WTC11 (cell line): ENCODE measurements at places on chromosomes 1 and 21. TPM values are rescaled to one million over a fixed set of nuclear protein-coding genes. Genes with fewer than 3 reads are reported as not detected.

Gene KRTAP21-2
- not detected in 3 replicates for total RNA-seq

DNA sequence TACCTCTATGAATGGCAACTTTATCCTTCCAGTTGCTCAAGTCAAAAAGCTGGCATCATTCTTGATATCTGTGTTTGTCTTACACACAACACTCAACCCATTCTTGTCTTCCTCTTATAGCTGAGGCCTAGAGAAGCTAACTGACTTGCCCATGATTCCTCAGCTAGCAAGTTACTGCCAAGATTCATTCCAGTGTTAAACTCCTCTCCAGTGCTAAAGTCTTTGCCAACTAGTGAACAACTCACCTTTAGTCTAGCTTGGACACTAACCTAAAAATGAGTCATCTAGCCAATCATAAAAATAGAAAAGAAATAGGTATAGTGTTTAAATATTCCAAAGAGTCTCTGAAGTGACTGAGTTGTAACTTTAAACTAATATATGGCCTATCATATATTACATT is 45.6 kb upstream of the RGS2 start:
- H3K4me3 ChIP-seq, result no peak overlapping the region
- no peaks in the 10 kb centered on the region for H3K27me3 ChIP-seq
- DNase-seq, result no peak
- peaks cover 14% of the 10 kb centered on the region for H3K4me1 ChIP-seq
- peaks cover 7% of the 10 kb centered on the region; the same call in 1 of the 2 replicates for H3K36me3 ChIP-seq
- no peak overlapping the region for H3K27ac ChIP-seq

DNA sequence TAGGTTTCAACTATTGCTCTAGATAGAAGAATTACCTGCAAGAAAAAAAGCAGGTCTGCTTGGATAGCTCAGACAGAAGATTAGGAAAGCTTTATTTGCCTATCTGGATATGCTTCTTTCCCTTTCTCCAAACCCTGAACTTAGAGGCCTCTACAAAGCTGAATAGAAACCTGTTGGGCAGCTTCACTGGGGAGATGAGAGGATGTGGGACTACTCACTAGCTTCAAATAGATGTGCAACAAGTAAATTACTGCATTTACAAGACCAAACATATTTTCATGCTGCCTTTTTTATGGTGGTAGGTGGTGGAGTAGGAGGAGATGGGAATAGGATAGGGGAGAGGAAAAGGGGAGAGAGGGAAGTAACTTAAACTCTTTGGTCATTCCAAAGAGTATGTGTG is 6.4 kb downstream of the CLCA2 start:
- H3K27me3 ChIP-seq, result no peaks in the 10 kb centered on the region
- H3K27ac ChIP-seq, result no peak overlapping the region
- H3K36me3 ChIP-seq, result no peaks in the 10 kb centered on the region
- H3K4me1 ChIP-seq, result no peaks in the 10 kb centered on the region
- H3K4me3 ChIP-seq, result no peak overlapping the region
- DNase-seq, result no peak

DNA sequence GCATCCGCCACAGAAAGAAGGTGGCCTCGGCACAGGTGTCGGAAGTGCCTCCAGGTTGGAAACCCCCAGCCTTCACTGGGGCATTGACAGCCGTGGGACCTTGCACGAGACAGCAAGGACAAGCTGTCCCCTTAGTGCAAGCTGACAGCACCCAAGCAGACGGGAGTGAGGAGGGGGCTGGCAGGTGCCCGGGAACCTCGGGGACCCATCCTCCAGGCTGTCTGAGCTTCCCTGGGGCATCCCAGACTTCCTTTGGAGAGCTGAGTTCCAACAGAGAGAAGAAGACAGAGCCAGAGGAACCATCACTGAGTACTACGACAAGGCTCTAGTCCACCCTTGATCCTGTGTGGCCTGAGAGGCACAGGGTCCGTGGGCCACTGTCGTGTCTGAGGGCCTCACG is 100.6 kb upstream of the RAB4A start:
- no peak overlapping the region for H3K4me3 ChIP-seq
- no peak for DNase-seq
- peaks cover 26% of the 10 kb centered on the region for H3K4me1 ChIP-seq
- peaks cover 6% of the 10 kb centered on the region; the same call in 1 of the 2 replicates for H3K36me3 ChIP-seq
- H3K27ac ChIP-seq, result no peak overlapping the region
- no peaks in the 10 kb centered on the region; the same call in none of the 2 replicates for H3K27me3 ChIP-seq

Gene TRNP1
- total RNA-seq, result 37.6 to 51.4 TPM (median 49.4 TPM) in 3 replicates

GRCh38 chr1:6646499-6647148 is 22.0 kb downstream of the THAP3 start:
- H3K27me3 ChIP-seq, result no peaks in the 10 kb centered on the region
- H3K27ac ChIP-seq, result peak overlapping the region; percentile 71
- DNase-seq, result peak; percentile 27
- peaks cover 46% of the 10 kb centered on the region for H3K36me3 ChIP-seq
- H3K4me3 ChIP-seq, result no peak overlapping the region

DNA sequence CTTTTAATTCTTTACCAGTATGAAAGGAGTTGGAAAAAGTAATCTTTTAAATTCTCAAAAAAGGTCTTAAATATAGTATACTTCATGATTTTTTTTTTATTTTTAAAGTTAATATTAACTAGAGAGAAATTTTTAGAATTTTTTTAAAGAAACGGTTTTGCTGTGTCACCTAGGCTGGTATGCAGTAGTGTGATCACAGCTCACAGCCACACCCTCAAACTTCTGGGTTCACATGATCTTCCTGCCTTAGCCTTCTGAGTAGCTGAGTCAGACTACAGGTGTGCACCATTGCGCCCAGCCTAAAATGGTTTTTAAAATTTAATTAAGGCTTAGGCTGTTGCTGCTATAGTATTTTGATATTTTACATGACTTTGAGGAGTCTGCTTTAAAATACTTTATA is 52.4 kb downstream of the TLCD4 start:
- H3K4me3 ChIP-seq, result no peak overlapping the region
- no peaks in the 10 kb centered on the region for H3K27me3 ChIP-seq
- H3K4me1 ChIP-seq, result peaks cover 8% of the 10 kb centered on the region
- DNase-seq, result no peak

Gene ENAH
- 223 to 229 TPM (median 227 TPM) in 3 replicates for total RNA-seq

Gene IQGAP3
- total RNA-seq, result 30.8 to 33.3 TPM (median 33.3 TPM) in 3 replicates
